Renal cortex interstitium (tissue), 15 donors: ENCODE measurements at places on chromosomes 1 and 21.

GRCh38 chr1:39960431-39960958 is 5.5 kb downstream of the MFSD2A start:
- DNase-seq, result no peak

- DNase-seq, result no peak
Observed at GRCh38 chr1:182459949-182460348, 10.0 kb downstream of the RGSL1 start.

GRCh38 chr21:35294231-35294898 is 245.3 kb upstream of the RUNX1 start:
- DNase-seq, result no peak

DNA sequence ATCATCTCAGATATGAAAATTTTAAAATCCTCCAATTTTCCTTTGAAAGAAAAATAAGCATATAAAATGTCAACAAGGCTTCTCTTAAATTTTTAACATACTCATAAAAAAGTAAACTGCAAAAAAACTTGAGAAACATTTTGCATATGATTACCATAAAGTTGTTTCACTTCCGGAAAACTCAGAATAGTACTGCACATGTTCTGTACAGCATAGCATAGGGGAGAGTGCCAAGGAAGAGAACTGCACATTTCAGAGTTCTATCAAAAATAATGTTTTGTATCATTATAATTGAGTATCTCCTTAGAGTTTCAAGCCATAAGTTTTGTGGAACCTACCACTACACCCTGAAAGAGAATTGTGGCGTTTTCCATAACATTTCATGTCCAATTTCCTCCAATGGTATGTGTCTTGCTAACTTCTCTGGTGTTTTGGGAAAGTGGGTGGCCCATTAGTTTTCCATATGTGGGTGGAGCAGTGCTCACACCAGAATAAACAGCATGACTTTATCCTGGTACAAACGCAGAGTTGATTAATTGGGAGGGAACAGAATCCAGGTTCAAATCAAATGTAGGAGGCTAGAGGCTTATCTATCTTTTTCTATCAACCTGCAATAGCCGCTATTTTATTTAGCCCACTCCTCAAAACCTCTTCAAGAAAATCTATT is 430.9 kb downstream of the LMO4 start:
- no peak for DNase-seq

DNA sequence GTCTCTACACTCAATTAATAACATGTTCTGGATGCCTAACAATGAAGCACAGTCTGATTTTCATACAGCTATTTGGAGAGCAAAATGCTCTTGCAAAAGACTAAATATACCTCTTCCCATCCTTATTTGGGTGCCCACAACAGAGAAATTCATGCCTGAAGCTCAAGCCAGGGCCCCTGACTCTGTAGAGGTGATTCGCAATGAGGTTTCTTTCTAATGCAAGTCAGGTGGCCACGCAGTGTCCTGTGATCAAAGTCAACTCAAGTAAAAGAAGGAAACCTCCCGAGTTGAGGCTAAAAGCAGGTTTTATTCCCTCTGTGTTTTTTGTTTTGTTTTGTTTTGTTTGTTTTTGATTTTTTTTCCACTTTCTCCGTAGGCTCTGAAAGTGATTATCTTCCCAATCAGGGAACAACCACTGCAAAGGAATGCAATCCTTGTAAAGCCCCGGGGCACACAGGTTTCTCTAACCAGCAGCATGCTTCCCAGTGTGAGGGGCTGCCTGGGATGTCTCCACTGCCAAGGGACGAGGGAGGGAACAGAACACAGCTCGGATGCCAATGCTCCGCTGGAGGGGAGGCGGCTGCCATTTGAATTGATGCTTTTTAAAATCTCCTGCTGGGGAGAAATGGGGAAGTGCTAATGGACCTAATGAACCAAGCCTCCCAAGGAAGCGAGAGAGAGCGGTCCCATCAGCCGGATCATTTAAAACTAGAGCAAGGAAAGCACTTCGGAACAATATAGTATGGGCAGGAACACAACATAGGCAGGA is 73.8 kb upstream of the SSX2IP start:
- DNase-seq, result no peak

DNA sequence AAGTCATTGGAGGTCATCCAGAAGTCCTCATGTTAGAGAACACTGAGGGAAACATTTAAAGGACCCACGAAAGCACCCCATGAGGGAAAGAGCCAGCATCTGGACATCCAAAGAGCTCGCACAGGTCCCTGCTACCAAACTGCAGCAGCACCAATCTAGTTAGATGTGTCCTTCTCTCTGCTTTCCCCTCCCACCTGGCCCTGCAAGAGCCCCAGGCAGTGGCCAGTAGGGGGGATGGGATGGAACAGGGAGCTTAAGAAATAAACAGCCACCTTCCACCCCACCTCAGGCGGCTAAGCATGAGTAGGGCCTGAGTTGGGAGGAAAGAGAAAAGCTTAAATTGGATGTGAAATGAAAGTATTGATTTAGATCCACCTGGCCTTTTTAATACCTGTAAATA is 175.9 kb upstream of the KCND3 start:
- DNase-seq, result no peak

GRCh38 chr1:42442662-42443061 is 13.2 kb downstream of the ZMYND12 start:
- DNase-seq, result no peak

- no peak for DNase-seq
Observed at GRCh38 chr1:228270032-228270431, 62.2 kb downstream of the OBSCN start.

DNA sequence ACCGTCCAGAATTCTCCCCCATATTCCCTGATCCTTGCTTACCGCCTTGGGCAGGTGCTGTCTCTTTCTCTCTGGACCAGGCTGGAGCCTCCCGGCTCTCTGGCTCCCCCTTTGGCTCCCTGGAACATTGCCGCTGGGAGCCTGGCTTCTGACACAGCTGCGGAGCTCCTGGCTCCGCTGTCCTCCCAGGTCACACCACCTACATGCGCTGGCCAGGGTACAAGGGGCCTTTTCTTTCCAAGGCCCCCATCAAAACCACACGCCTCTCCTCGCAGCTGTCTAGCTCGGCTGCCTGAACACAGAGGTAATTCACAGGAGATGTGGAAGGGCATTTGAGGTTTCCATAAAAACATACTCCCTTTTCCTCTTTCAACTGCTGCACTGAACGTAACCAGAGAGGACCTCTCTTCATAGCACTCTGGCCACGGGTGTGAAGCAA is 7.5 kb upstream of the ZNF648 start:
- peak; percentile 39 for DNase-seq

DNA sequence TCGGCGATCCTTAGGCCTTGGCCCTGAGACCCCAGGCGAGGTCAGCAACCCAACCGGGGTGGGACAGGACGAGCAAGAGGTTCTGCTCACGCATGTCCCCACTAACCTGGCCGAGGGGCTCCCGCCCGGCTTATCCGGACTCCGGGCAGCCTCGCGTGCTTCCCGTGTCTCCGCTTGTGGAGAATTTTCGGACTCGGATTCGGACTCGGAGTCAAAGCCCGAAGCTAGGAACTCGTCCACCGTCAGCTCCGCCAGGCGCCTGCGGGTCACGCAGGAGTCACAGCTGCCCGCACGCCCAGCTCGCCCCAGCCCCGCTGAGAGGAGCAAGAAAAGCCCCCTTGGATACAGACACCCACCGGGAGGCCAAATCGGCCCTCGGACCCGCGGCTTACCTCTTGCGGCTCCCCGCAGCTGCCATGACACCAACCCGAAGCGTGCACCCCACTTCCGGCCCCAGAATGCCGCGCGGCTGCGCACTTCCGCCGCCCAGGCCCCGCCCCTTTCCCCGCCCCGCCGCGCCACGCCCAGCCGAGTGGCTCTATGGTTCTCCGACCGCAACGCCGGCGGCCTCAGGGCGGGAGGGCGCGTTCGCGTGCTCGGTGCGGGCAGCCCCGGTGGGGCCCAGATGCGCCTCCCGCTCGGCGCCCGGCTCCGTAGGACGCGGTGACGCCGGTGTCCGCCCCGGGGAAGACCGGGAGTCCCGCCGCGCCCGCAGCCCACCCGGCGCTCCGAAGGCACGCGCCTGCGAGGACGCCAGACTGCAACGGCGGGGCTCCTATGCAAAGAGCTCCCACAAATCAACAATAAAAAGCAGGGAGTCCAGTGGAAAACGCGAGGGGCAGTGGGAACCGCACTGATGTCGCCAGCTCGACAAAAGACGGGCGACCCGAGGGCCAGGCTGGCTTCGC is at the start of gene NOC2L:
Gene NOC2L, minus strand, starts transcription at position 434 of the 908 bp plus-strand sequence. Its CDS starts 16 bp downstream, at position 418.
- DNase-seq, result peak; percentile 86

DNA sequence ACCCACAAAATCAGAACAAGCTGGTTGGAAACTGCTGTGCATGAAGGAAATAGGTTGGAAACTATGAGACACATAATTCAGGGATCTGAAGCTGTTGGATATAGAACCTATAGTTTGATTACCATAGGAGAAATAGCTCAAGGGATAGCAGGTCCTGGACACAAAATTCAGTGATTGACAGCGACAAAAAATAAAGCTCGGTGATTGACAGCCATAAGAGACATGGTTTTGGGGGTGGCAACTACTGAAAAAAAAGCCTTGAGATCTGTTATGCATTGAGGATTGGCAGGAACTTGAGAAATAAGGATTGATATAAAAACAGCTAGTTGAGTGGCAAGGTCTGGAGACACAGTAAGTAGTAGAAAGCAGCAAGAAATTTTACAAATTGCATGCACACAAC is at the start of gene KRTAP25-1:
Gene KRTAP25-1, minus strand, starts transcription at position 300 of the 400 bp plus-strand sequence. Its CDS starts 24 bp downstream, at position 276.
- no peak for DNase-seq

DNA sequence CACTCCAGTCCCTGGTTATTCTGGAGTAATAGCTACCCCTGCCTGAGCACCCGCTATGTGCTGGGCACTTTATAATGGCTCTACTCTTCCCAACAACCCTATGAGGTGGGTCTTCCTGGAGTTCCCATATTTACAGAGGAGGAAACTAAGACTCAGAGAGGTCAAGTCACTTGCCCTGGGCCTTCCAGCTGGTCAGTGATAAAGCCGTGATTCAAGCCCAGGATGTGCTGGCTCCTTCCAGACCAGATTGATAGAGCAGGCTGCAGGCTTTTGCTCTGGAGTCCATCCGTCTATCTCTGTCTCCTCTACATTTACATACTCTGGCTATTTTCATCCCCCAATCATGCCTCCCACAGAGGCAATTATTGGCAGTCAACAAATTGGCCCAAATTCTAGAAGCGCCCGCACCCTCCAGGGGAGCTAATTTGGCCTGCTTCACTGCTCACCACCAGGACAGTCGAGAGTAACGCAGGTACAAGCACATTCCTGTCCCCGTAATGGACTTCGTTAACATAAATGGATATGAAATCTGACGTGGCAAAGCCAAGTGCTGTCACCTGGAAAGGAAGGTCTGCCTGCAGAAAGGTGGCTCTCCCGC is 39.8 kb upstream of the SELENON start:
- no peak for DNase-seq

- DNase-seq, result no peak
Observed at GRCh38 chr1:109592916-109593315, 26.5 kb downstream of the GNAT2 start.

DNA sequence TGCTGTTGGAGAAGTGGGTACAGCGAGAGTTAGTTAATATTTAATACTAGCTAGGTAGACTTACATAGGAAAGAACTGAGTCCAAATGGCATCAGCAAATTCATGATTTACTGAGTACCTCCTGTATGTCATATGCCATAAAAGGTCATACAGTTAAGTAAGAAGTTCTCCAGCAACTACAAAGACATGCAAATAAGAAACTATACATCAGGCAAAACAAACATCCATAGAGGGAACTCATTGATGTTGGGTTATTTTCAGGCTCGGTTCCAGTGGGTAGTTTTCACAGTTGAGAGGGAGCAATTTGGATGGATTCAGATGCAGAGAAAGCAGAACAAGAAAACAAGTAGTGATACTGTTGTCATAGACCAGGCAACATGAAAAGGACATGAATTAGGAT is 164.9 kb upstream of the L1TD1 start:
- DNase-seq, result no peak

- no peak for DNase-seq
Observed at GRCh38 chr1:180581635-180582039, 22.9 kb downstream of the OVAAL start.

GRCh38 chr1:156310962-156311361 is 11.9 kb upstream of the VHLL start:
- DNase-seq, result no peak

DNA sequence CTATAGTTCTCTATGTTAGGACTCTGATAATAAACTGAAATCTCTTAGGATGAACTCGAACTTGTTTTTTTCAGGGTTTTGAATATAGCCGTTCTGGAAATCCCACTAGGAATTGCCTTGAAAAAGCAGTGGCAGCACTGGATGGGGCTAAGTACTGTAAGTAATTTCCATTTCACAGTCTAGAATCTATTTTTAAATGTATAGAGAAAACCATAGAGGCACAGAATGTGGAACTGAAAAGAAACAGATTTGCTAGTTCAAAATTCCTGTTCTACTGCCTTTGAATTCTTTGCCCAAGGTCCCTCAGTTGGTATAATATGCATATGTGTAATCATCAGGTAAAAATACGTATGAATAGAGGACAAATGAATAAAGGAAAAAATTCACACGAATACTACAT is 4.8 kb downstream of the CTH start:
- DNase-seq, result no peak

DNA sequence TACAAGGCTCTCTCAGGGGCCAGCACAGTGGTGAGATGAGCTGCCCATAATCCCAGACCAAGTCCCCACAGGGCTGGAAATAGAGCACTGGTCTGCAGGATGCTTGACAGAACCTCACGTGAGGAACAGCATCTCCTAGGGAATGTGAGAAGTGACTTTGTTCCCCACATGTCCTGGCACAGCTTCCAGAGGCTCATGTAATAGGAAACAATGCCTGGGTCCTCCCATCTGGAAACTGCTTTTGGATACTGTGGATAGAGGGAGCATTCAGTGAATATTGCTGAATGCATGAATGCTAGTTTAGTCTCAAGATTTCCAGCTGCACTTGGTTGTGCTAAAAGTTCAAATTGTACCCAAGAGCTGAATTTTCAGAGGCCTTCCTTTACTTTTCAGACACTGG is 146.2 kb downstream of the TNR start:
- DNase-seq, result no peak

- no peak for DNase-seq
Observed at GRCh38 chr1:242139442-242139841, 140.5 kb upstream of the MAP1LC3C start.

DNA sequence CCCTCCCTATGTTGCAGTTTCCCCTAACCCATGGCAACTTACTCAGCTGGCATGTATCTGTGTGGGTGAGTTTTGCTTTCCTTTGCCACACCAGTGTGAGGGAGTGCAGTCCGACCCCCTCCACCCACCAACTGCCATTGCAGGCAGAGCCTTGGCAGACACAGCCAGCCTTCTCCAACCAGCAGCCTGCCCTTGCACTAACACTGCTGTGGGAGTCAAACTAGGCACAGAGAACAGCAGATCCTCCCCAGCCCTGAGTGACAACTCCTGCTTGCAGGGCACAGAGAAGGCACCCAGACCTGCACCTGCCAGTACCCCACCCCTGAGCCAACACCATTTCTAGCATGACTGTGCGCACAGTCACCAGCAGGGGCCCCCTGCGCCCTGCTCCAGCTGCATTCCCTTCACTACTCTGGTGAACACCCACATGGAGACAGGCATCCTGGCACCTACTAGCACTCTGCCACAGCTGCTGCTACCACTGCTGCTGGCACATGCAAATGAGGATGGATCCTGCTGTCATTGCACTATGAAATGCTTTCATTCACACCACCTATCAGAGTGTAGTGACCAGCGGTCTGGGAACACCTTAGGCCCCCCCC is 98.4 kb downstream of the MAGI3 start:
- no peak for DNase-seq

GRCh38 chr1:222098404-222098803 is 356.5 kb upstream of the DUSP10 start:
- no peak for DNase-seq

GRCh38 chr1:39574646-39575045 is 1.9 kb downstream of the PABPC4 start:
- no peak for DNase-seq

GRCh38 chr1:53503433-53504217 is 44.4 kb downstream of the DMRTB1 start:
- no peak for DNase-seq

- DNase-seq, result no peak
Observed at GRCh38 chr1:71698186-71698585, 584.2 kb downstream of the NEGR1 start.
